ENCODE measurements at places on chromosomes 6 and 20. TPM values are rescaled to one million over a fixed set of nuclear protein-coding genes. Genes with fewer than 3 reads are reported as not detected.

The PTCRA gene
- not detected for total RNA-seq

DNA sequence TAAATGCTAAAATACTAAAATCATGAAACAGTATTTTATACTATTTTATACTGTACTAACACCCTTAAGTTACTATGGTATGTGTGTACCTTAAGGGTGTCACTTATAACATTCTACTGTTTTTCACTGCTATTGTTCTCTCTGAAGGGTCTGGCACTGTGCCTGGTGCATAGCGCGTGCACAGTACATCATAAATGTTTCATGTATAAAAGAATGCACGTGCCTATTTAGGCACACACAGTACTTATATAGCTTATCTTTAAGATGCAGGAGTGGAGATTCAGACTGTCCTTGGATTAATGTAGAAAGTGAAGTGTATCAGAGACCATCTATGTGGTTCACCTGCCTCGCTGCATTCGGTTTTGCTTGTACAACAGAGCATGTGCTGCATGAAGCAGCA lies 64.0 kb upstream of the SGK1 start:
- no peak for DNase-seq

The DEFB116 gene
- not detected for total RNA-seq

- no peak for DNase-seq
Observed at GRCh38 chr20:7850775-7851490, 89.3 kb downstream of the HAO1 start.

The PAK5 gene
- not detected for total RNA-seq

The ZNF165 gene
- total RNA-seq = 0.34 TPM

The BLTP3A gene
- total RNA-seq = 16.3 TPM

- DNase-seq = no peak
Observed at GRCh38 chr6:162200041-162200440, 527.5 kb downstream of the PRKN start.

DNA sequence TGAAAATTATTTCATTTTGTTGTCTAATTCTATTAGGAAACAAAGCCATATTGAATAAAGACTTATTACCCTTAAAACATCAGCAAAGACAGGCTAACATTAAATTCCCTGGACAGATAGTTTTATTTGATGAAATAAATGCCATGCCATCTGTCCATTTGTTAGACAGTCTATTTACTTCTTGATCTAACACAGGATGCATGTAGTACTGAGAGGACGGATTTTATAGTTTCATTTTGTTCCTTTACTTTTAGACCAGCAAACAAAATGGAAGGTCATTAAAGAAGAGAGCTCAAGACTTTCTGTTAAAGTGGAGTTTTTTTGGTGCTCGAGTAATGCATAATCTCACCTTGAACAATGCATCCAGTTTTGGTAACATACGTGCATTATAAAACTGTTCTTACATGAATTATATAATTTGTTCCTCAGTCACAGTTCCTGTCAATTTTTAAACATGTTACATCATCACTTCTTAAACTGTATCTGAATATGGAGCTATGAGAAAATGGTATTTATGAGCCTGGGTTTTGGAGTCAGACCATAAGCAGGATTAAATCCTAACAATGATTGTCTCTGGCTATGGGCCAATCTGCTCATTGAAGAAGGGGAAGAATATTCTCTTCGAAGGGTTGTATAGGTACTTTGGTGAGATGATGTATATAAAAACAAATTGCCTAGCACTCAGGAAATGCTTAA lies 46.0 kb downstream of the RFX6 start:
- no peak for DNase-seq

The ADGB gene
- total RNA-seq = not detected

GRCh38 chr20:1774479-1774878 lies 116.9 kb upstream of the SIRPG start:
- no peak for DNase-seq

The RAD21L1 gene
- total RNA-seq = not detected

The BTNL2 gene
- not detected for total RNA-seq

GRCh38 chr6:162074641-162075275 lies 652.8 kb downstream of the PRKN start:
- no peak for DNase-seq

The ZNF391 gene
- 0.82 TPM for total RNA-seq

The CPXM1 gene
- total RNA-seq = 1.5 TPM

GRCh38 chr6:12987783-12988182 lies 271.2 kb downstream of the PHACTR1 start:
- DNase-seq = no peak

- DNase-seq = peak; percentile 3
Observed at GRCh38 chr6:169960886-169961611, 209.6 kb downstream of the ERMARD start.

DNA sequence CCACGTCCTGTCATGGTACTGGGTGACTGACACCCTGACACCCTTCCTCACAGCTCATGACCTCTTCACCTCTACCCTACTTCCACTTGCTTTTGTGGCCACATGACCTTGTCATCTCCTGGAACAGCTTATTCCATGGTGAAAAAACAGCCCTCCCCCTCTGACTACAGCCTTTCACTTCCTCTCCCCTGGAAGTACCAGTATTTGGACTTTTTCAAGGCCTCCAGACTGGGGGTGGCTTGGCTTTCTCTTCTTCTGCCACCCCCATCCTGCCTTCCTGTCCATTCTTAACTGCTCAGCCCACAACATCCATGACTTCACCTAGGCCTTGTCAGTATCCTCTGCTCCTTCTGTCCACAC lies 168.4 kb downstream of the CARMIL1 start:
- DNase-seq = no peak

The BNIP5 gene
- total RNA-seq = not detected

GRCh38 chr6:2102316-2102883 lies 143.0 kb downstream of the GMDS start:
- no peak for DNase-seq

The RIPOR2 gene
- total RNA-seq = 9.4 TPM

GRCh38 chr6:134510920-134511319 lies 193.0 kb upstream of the SGK1 start:
- no peak for DNase-seq

DNA sequence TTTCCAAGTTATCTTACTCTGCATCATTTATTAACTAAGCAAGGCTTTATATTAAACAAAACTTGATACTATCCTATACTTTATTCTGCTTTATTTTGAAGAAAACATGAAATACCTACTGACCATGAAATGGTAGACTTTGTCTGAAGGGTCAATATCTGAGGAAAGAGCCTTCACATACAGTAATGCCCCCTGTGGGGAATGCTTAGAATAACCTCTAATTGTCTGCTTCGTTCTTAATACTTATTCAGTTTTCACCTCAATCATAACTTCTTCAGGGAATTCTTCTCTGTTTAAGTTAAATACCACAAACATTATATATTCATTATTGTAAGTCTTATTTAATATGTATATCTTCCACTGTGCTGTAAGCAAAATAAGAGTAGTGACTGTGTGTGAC lies 498.9 kb upstream of the MANEA start:
- DNase-seq = no peak

- DNase-seq = no peak
Observed at GRCh38 chr6:87504441-87504840, 31.7 kb downstream of the SLC35A1 start.

DNA sequence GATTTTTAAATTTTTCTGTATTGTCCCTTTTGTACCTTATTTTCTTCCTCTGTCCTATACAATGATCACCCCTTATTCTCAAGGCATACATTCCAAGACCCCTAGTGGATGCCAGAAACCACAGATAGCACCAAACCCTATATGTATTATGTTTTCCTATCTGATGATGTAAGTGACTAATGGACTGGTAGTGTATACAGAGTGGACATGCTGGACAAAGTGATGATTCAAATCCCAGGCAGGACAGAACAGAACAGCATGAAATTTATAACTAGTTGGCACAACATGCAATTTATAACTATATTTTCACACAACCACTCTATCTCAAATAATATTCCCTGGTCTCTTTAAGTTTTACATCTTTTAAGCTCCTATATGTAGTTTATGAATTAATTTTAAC lies 205.6 kb upstream of the FLRT3 start:
- DNase-seq = no peak

The LKAAEAR1 gene
- total RNA-seq = 0.25 TPM

The TAGAP gene
- total RNA-seq = 38.1 TPM

DNA sequence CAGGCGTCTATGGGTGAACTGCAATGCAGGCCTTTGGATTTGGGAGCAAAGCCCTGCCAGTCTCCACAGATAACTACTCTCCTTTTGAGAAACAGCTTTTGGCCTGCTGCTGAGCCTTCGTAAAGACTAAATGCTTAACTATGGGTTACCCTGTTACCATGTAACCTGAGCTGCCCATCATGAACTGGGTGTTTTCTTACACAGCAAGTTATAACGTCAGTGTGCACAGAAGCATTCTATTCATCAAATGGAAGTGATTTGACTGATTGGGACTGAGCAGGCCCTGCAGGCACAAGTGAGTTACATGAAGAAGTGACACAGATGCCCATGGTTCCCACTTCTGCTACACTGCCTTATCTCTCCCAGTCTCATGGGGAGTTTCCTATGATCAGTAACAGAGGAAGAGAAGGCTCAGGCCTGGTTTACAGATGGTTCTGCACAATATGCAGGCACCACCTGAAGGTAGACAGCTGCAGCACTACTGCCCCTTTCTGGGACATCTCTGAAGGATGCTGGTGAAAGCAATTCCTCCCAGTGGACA lies 319.1 kb downstream of the CD83 start:
- DNase-seq = no peak

DNA sequence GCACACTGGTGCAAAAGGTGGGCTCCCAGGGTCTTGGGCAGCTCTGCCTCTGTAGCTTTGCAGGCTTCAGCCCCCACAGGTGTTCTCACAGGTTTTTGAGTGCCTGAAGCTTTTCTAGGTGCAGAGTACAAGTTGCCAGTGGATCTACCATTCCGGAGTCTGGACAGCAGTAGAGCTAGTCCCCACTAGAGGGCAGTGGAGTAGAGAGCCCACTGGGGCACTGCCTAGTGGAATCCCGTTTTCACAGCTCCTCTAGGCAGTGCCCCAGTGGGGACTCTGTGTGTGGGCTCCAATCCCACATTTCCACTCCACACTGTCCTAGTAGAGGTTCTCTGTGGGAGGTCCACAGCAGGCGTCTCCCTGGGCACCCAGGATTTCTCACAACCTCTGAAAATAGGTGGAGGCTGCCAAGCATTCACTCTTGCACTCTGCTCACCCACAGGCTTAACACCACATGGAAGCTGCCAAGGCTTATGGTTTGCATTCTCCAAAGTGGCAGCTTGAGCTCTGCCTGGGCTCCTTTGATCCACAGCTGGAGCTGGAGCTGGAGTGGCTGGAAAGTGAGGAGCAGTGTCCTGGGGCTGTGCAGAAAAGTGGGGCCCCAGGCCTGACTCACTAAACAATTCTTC lies 86.3 kb upstream of the PROKR2 start:
- no peak for DNase-seq

The C20orf144 gene
- total RNA-seq = 0.28 TPM

Measured in activated T-helper 2 cell treated with anti-CD3 and anti-CD28 coated beads, Interferon-gamma antibody, Interleukin-2, Interleukin-4, amounts not matched to agents 10 μg/mL and 5 μg/mL and 100 μg/mL, durations not matched to agents 14 hours and 24 hours and 36 hours (primary cell).